ENCODE measurements at places on chromosomes 5 and 9.

- DNase-seq: no peak
These were observed 7.4 kb downstream of the MEF2C start for GRCh38 chr5:88875341-88876234.

- DNase-seq: no peak
These were observed 26.3 kb downstream of the CDK7 start for GRCh38 chr5:69261034-69261433.

DNA sequence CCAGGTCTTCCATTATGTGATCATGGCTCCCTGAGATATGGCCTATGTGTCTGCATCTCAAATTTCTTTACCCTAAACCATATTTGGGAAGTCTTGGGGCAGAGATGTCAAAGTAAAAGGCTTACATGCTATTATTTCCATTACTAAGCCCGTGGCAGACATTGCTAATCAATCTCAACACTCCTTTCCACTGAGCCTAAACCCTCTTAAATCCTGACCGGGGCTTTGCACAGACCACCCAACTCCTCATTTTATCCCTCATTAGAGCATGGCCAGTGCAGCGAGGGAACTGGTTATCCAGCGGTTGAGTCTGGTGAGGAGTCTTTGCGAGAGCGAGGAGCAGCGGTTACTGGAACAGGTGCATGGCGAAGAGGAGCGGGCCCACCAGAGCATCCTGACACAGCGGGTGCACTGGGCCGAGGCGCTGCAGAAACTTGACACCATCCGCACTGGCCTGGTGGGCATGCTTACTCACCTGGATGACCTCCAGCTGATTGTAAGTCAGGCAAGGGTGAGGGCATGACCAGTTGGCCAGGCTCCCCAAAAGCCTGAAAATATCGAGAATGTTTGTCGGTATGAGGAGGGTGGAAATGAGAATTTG, 11.0 kb downstream of the BSPRY start:
- no peak for DNase-seq

- no peak for DNase-seq
These were observed 11.6 kb downstream of the TRAF1 start for GRCh38 chr9:120914953-120915352.

- DNase-seq: peak; percentile 35
These were observed 158.7 kb downstream of the NMUR2 start for GRCh38 chr5:152246401-152246800.

DNA sequence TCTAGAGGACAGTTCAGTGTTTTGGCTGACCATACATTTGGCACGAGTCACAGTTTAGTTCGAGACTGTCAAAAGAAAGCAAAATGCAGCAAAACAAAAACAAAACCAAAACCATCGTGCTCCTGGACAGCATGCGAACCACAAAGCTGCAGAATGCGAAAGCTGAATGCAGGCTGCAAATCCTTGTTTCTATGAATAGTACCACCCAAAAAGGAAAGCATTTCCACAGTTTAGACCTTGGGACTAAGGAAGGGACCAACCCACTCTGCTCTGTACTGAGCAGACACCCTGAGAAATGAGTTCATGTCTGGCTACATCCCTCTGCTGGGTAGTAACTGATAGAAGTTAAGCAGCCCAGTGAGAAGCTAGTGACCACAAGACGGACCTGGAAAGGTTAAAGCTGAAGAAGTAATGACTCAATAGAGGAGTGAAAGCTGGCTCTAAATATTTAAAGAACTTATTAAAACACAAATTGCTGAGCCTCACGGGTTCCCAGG, 3.9 kb downstream of the GCNT4 start:
- no peak for DNase-seq

DNA sequence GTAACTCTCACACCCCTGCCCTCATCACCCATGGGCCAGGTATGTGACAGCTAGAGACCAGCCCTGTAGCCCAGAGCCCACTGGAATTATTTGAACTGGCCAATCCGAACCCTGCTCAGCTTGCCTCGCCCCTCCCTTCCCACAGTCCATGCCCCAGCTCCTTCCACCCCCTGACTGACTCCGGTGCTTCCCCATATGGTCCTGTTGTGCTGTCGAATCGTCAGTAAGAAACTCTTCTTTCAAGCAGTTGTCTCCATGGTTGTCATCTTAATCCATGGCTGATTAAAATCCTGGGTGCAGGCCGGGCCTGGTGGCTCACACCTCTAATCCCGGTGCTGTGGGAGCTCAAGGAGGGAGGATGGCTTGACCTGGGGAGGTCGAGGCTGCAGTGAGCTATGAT, 118.5 kb downstream of the COL23A1 start:
- no peak for DNase-seq

- no peak for DNase-seq
These were observed 5.4 kb downstream of the PUM3 start for GRCh38 chr9:2838371-2839000.

DNA sequence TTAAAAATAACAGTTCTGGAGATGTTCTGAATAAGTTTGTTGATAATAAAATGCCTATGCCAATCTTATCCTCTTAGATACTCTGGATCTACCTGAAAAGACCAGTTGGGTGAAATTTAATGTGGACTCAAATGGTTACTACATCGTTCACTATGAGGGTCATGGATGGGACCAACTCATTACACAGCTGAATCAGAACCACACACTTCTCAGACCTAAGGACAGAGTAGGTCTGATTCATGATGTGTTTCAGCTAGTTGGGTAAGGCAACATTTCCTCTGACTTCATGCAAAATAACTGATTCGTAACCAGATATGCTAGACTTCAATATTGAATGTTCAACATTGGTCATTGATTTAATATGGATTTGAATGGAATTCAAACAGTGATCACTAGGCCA, 27.0 kb downstream of the ERAP2 start:
- no peak for DNase-seq

DNA sequence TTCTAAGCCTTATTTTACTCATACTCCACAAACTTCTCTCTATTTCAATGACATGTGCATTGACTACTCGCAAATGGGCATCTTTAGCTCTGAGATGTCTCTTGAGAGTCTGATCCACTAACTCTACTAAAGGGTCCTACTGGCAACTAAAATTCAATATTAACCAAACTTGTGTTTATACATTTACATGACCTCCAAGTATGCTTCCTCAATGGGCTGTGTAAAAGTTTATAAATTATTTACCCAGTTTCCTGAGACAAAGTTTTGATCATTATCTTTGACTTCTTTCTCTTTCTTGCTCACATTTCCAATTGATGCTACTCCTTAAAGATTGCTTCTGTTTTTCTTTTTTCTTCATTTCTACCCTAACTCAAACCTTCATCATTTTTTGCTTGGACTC, 510.1 kb upstream of the DAB2 start:
- no peak for DNase-seq

All from left renal pelvis (tissue), 4 donors.